ENCODE measurements at places on chromosomes 1 and 21.

GRCh38 chr1:30845904-30846290 is 62.7 kb downstream of the SDC3 start:
- no peak for DNase-seq

DNA sequence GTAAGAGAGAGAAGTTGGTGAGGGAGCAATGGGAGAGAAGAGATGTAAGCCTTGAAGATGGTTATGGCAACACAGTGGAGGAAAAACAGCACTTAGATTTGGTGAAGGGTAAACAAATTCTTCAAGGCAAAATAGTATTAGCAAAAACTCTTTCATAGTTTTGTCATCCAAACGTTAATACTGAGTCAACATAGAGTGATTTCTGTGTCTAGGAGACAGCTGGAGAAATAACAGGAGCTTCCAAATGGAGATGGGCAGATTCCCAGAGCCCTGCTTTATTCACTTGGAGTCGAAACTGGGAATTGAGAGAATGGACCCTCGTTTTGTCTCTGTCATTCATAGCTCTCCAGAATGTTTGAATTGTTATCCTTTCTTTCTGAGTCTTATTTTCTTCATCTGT is 68.3 kb downstream of the PLA2G4A start:
- DNase-seq, result no peak

- no peak for DNase-seq
Observed at GRCh38 chr21:17492415-17493168, 20.3 kb upstream of the CXADR start.

GRCh38 chr1:203593723-203594122 is 32.9 kb upstream of the ATP2B4 start:
- DNase-seq, result no peak

- no peak for DNase-seq
Observed at GRCh38 chr21:44783020-44783696, 18.5 kb downstream of the UBE2G2 start.

- no peak for DNase-seq
Observed at GRCh38 chr1:172155766-172156165, 264.7 kb upstream of the C1orf105 start.

DNA sequence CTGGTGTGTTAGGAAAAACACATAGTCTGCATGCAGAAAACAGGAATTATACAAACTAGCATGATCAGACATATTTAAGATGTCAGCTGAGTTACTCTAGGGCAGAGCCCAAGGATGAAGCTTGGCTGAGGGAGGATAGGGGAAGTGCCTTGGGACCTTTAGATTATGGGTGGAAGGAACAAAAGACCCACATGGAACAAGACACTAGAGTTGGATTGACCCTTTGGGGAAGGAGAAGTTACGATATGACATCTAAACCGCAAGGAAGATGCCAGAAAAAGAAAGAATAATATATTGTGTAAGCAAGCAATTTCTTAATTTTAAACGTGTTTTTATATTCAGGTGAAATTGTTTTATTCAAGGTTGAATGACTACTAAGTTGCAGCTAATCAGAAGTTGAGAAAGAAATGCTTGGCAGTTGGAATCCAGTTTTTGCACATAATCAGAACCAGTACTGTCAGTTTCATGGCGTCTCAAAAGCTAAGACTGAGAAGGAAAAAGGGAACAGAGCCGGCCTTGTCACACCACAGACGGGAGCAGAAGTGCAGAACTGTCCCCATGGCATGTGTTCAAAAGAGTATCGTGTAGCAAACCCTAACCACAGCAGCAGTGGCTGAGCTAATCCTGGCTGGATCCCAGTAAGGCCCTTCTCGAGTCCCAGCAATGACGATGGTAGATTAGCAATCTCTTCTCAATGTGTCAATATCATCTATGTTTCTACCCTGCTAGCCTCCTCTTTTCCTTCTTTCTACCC is 31.2 kb upstream of the IFNAR2 start:
- peak; percentile 77 for DNase-seq

DNA sequence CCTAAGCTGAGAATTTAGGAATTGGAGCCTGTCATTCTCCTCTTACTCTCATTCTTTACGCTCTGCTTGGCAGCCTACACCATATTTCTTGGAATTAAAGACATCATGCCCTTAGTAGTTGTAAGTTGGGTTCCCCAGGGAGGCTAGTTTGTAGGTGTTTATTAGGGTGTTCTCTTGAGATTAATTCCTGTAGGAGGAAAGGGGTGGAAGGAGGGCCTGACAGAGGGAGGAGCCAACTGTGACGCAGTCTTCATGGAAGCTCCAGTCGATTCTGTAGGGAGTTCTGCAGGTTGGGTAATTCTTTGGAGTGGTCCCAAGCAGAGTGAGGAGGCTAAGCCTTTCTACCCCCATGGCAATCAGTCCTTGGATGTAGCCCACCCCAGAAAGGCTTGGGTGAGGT is 111.4 kb downstream of the HHAT start:
- DNase-seq, result no peak

Data from AG20443 (cell line).